ENCODE measurements at places on chromosomes 5 and 9. TPM values are rescaled to one million over a fixed set of nuclear protein-coding genes. Genes with fewer than 3 reads are reported as not detected.

Gene WHRN
- 95.7 TPM for total RNA-seq

DNA sequence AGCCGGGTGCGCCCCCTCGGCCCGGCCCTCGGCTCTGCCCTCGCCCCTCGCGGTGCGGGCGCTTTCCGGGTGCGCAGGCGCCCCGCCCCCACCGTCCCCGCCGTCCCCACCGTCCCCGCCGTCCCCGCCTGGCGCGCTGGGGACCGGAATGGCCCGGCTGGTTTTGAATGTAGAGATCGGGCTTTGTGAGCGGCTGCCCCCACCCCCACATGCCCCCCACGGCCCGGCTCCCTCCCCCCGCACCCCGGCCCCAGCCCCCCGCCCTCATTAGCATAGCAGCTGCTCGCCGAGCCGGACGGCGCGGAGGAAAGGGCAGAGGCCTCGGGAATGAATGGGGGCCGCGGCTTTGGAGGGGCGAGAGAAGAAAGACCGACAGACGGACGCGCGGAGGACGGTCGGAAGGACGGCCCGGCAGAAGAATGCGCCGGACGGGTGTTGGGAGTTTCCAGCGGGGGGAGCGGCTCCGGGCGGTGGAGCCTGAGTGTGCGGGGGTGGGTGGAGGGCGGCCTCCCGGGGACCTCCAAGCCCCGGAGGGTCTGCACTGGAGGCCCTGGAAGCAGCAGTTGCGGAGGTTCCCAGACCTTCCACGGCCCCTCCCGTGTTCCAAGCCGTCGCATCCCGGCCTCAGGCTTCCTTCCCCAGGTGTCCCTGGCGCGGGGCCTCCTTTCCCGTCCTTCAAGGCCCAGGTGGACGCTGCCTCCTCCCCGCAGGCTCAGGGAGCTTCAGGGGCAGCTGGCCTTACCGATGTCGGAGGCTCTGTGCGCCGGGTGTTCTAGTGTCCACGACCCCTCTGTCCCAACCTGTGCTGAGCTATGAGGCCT is 6.0 kb downstream of the NRARP start:
- DNase-seq: no peak

- peak; percentile 62 for DNase-seq
These were observed 16.0 kb downstream of the CXXC5 start for GRCh38 chr5:139664086-139664693.

DNA sequence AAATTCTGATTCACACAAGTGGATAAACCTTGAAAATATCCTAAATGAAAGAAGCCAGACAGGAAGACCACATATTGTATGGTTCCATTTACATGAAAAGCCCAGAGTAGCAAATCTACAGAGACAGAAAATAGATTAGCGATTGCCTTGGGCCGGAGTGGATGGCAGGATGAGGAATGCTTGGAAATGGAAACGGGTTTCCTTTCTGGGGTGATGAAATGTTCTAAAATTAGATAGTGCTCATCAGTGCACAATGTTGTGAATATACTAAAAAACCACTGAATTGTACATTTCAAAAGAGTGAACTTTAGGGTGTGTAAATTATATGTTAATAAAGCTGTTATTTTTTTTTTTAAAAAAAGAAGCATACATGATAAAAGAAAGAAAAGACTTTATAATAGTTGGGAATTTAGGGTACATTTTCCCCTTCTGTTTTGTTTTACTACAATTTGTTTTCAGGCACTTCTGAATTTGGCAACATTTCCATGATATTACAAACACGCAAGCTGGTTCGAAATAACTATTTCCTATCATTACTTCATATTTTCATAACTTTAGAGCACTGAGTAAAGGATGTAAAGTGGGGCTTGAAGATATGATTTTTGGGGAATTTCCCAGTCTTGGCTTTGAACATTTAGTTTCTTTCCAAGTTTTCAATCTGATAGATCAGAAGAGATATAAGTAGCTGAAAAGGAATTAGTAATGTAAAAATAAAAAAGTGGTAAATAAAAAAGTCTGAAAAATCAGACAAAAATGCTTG is 23.9 kb downstream of the SLC35A4 start:
- no peak for DNase-seq

DNA sequence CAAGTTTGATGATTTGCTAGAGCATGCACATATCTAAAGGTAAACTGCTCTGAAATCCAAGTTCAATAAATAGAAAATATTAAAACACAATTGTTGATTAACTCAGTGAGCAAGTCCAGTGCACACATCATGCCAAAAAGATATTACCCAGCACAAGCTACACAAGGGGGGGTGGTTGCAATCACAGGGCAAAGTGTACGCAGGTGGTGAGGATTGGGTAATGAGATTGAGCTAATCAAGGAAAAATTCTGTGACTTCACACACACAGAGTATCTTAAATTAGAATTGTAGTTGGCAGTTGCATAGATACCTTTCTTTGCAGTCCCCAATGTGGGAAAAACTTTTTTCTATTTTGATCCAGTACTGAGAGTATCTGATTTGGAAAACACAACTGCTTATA is 156.1 kb upstream of the NTRK2 start:
- no peak for DNase-seq

GRCh38 chr9:84759300-84759750 is 89.8 kb downstream of the NTRK2 start:
- DNase-seq: peak; percentile 12

GRCh38 chr9:70563431-70564204 is 149.2 kb upstream of the KLF9 start:
- peak; percentile 69 for DNase-seq

DNA sequence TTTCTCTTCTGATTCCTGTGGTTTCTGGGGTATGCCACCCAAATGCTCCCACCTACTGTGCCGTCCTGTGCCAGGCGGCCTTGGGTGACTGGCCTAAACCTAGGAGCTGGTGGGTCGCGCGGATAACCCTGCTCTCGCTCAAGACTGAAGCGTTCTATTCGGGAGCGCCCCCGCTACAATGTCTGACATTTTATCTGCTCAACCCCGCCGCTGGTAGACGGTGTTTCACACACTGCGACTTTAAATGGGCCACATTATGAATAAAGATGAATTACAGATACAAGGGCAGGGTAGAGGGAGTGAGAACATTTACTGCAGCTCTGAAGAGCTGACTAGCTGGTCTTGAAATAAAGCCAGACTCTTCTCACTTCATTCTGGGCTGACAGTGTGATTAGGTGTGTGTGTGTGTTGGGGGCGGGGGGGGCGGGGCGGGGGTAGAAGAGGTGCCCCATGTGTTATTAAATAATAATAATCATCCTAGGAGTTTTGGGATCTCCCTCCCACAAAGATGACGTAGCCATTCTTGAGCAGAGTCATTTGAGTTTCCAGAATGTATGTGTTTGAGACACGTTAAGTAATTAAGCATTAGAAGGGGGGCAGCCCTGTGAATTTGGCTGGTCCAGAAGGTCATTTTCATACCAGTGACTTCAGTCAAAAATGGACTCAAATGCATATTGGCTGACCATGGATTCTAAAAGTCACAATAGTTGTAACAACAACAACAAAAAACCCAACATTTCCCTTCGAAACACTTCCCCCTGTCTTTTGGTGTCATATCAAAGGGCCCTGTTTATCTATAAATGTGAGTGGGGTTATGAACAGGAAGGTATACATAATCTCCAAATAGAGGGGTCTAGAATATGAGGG is 1.0 kb upstream of the PTCH1 start:
- DNase-seq: no peak

DNA sequence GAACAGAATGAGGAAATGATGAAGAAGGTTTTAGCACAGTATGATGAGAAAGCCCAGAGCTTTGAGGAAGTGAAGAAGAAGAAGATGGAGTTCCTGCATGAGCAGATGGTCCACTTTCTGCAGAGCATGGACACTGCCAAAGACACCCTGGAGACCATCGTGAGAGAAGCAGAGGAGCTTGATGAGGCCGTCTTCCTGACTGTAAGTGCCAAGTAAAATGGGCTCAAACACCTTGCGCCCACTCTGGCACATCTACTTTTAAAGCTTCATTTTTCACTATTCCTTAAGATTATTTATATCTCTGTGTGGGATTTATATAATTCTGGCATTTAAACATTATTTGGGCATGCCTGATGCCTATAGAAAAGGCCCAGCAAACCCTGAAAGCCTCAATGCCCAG is 55.6 kb downstream of the CMYA5 start:
- DNase-seq: no peak

Gene NRG2
- total RNA-seq: 0.22 TPM

DNA sequence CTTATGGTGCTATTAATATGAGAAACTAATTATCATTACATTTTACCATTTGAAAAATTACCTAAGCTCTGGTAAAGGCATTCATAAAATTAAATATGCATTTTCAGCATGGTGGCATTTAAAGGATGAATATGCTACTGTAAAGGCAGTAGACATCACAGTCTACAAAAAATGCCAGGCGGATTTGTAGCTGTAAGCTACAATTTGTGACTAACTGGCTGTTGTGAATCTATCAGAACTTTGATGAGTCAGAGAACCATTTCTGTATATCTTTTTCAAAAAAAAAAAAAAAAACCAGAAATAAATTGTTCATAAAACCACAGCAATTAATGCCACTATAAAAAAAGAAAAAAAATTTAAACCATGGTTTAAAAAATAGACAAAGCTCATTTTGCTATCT is 186.3 kb downstream of the NFIB start:
- DNase-seq: no peak

- DNase-seq: no peak
These were observed 318.3 kb upstream of the ITGA1 start for GRCh38 chr5:52469420-52469819.

Gene KIF4B
- not detected for total RNA-seq

Gene ACSL6
- not detected for total RNA-seq

DNA sequence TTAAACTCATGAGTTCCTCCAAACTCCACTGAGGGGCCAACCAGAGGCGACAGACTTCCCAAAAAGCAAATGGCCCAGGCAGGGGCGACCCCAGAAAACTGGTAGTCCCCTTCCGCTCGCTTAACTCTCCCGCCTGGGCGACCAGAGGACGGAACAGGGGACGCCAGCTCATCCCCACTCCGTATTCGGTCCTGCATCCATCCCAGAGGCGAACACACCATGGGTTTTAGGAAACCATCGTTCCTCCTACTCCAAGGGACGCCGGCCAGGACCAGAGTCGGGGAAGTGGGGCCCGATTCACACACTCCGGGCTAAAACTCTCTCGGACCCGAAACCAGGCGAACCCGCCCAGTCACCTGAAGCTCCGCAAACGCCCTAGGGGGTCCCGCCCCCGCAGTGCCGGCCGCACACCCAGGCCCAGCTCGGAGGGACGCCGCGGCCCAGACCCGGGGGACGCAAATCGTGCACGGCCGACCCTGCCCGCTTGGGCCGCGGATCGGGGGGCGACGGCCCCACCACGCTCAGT is 478 bp downstream of the TEX10 start:
- no peak for DNase-seq

DNA sequence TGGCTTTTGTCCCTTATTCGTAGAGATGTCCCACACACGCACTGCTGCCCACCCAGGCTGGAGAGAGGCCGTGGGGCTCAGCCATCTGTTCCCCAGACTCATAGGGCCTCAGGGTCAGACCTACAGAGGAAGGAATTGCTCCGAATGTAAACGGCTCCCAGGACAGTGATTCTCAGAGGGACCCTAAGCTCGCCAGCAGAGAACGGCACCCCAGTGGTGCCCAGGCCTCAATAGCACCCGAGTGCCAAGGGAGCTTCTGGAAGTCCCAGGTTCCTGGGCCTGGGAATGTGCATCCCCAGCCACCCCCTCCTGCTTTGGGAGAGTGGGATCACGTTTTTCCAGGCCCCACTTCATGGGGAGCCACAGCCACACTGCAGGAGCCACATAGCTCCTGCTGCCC is 32.9 kb upstream of the CNOT6 start:
- DNase-seq: no peak

- no peak for DNase-seq
These were observed 17.7 kb downstream of the IL31RA start for GRCh38 chr5:55868846-55869245.

- DNase-seq: no peak
These were observed 121.2 kb downstream of the PALM2AKAP2 start for GRCh38 chr9:109901201-109901600.

- peak; percentile 4 for DNase-seq
These were observed 455.3 kb upstream of the PTGER4 start for GRCh38 chr5:40224421-40224820.

Gene DPP7
- total RNA-seq: 324 TPM

Gene LECT2
- total RNA-seq: not detected

Gene DEPDC1B
- total RNA-seq: 0.25 TPM

GRCh38 chr9:130901498-130902203 is 5.0 kb upstream of the QRFP start:
- no peak for DNase-seq

DNA sequence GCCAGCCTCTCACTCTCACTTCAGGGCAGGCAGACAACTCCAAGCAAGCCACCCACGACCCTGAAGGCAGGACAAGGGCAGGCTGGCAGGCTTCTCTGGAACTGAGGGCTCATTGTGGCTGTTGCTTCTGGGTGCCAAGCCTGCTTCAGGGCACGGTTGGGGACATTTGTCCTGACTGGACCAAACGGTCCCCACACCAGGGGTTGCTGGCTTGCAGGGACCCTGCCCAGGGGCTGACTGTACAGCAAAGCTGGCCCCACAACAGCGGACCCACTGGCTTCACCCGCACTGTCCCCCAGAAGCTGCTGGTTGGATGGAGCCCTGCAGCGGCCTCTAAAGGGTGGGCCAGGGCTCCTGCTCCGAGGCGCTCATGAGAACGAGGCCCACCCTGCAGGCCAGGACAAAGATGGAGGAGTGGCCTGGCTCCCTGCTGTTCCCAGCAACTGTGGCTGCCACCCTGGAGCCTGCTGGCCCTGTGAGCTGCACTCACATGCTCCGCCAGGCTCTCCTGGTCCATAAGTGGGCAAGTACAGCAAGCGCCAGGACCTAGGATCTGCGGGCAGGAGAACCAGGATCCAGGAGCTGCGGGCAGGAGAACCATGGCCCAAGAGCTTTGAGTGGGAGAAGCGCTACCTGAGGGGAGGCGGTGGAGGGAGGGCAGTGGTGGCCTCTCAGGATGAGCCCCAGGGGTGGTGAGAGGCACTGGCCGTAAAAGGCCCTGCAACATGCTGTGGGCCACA is 34.4 kb upstream of the NSMF start:
- no peak for DNase-seq

GRCh38 chr9:91421971-91422757 is 1.5 kb downstream of the NFIL3 start:
- DNase-seq: peak; percentile 43

DNA sequence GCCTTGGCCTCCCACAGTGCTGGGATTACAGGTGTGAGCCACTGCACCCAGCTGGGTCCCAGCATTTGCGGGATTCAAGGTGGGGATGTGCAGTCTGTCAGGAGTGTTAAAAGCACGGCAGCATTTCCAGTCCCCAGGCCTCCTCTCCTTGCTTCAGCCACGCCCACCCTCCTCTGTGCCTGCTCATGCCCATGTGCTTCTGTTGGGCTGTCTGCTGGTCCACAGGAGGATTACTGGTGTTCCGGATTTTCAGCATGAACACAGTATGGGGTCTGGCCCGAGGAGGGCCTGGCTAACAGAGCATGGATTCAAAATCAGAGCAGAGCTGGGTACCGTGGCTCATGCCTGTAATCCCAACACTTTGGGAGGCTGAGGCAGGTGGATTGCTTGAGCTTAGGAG is 5.5 kb downstream of the ARRDC1 start:
- DNase-seq: no peak

Gene C5orf58
- not detected for total RNA-seq

Gene SVEP1
- not detected for total RNA-seq

Gene LCN15
- not detected for total RNA-seq

Gene RGS7BP
- total RNA-seq: not detected

Gene SOHLH1
- total RNA-seq: not detected

Gene PDE8B
- 0.07 TPM for total RNA-seq
